ENCODE measurements at places on chromosomes 12 and 14. TPM values are rescaled to one million over a fixed set of nuclear protein-coding genes. Genes with fewer than 3 reads are reported as not detected.

GRCh38 chr14:52360831-52361230, 46.7 kb downstream of the PTGER2 start:
- DNase-seq, result no peak

The SLC22A17 gene
- total RNA-seq, result 5.5 TPM

The GSC gene
- not detected for total RNA-seq

- DNase-seq, result no peak
Observed at GRCh38 chr12:54683398-54683797, 35.2 kb upstream of the DCD start.

- DNase-seq, result no peak
Observed at GRCh38 chr12:31845613-31846322, 113.4 kb upstream of the RESF1 start.

- DNase-seq, result no peak
Observed at GRCh38 chr12:98221243-98221808, 294.1 kb upstream of the TMPO start.

DNA sequence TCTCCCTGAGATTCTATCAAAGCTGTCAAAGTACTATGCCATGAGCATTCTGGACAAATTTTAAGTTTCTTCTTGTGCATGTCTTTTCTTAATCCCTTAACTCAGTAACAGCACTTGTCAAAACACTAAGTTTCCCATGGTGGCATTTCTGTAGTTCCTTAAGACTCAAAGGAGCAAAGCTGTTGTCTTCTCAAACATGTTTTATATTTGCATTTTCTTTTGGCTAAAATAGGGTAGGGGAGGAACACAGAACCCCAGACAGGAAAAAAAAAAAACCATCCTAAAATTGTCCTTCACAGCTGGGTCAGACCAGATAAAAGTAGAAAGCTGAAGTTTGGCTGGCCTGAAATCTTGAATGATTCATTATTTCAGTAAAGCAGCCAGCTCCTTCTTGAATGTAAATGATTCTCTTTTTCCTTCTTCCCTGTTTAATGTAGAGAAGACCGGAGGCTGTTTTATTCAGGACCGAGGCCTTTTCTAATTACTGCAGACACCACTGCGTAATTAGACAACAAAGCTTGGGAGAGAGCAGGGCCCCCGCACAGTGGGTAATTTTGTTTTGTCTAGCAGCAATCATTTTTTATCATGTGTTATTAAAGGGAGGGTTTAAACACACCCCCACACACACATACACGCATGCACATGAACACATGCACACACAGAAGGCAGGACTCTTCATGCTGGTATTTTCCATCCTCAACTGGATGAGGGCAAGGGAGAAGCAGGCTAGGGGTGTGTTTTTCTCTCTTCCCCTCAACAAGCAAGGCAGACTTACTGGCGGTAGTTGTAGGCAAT, 51.0 kb downstream of the PAH start:
- DNase-seq, result no peak

DNA sequence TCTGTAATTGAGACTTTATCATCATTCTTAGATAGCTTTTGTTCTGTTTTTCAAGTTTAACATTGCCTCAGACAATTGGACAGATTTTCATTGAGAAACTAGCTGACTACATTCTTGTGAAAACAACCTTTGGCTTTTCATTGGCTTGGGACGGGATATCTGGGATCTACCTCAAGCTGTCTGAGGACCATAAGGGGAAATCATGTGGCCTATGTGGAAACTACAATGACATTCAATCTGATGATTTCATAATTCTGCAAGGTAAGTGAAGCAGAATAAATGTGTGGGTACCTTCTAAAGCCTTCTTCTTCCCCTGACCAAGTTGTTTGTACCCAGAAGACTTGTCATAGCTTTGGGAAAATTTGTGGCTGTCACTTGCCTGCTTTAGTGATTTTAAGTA, 133.5 kb downstream of the OTOGL start:
- DNase-seq, result no peak

- DNase-seq, result no peak
Observed at GRCh38 chr12:6667559-6668210, 4.8 kb upstream of the ING4 start.

- DNase-seq, result no peak
Observed at GRCh38 chr14:61474015-61474414, 152.6 kb downstream of the PRKCH start.

DNA sequence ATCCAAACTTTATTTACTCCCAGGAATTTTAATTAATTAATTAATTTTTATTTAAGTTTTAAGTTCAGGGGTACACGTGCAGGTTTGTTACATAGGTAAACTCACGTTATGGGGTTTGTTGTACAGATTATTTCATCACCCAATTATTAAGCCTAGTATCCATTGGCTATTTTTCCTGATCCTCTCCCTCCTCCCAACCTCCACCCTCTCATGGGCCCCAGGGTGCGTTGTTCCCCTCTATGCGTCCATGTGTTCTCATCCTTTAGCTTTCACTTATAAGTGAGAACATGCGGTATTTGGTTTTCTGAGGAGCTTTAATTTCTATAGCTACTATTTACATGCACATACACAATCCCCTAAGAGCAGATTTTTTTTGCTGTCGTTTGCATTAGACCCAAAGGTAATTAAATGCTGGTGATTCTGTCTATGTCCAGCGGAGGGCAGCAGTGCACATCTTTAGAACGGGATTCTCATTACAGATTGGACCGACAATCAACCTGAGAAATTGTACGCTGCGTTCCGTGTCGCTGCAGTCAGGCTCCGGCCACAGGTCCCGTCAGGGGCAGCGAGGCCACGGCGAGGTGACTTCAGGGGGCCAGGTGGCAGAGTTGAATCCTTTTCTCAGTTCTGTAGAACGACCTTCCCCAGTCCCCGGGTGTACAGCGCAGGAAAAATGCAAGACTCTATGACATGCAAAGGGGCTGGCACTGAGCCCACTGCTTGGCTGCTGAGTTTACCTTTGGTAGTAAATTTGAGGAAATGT, 11.6 kb downstream of the TMEM30B start:
- peak; percentile 67 for DNase-seq

DNA sequence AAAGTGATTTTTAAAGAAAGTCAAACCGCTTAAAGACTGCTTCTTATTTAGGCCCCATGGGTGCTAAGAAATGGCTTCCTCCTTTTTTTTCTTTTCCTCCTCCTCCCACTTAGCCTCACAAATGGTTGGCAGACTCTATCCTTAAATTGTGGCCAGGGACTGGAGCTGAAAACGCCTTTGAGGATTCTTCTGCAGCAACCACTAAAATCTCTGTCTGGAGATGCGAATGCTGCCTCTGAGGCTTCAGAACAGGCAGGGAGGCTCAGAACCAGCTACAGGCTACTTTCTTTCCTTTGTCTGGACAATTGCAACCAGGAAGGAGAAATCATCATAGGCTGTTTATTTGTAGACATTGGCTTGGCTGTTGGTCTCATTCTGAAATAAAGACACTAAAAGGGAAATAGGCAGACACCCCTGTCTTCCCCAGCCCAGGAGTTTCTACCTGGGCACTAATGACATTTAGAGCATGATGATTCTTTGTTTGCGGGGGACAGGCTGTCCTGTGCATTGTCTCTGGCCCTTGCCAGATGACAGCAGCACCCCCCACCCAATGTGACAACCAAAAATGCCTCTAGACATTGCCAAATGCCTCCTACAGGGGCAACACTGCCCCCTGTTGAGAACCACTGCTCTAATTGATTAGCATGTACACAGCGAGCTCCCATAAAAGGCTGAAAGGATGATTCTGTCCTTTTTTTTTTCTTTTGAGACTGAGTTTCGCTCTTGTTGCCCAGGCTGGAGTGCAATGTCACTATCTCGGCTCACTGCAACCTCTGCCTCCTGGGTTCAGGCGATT, 50.3 kb downstream of the MAP1LC3B2 start:
- no peak for DNase-seq

The TOMM20L gene
- total RNA-seq, result not detected

DNA sequence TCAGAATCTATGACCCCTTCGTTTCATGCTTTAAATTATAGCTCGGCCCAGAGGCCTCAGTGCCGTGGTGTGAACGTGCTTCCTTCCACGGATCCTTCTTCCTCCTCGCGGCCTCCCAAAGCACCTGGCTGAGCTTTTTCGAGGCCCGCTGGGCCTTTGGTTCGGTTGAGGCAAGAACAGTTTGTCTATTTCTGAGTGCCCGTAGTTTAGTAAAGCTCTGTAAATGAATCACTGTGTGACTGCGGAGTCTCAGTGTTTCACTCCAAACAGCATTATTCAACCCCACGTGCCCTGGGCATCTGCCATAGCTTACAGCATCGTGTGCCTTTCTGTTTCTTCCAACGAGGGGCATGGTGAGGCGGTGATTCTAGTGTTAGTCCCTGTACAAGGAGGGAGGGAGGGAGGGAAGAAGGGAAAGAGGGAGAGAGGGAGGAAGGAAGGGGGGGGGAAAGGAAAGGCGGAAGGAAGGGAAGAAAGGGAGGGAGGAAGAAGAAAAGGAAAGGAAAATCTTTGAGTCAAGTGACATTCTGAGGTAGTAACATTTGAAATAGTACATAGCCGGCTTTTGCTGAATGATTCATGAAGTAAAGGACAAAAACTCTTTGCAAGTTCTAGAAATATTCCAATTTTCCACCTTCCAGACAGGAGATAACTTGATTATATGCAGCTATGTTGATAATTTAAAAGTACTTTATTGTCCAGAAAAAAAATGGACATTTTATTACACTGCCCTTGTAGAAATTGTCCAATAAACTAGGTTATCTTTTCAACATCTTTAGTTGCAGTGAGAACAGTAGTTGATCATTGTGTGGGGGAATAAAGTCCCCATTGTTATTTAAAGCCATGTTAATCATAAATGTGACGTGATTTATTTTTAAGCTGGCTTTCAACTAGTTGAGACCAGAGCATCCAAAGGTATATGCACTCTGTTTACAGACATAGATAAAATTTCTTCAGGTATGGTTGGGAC, 1.2 kb upstream of the TRIM9 start:
- DNase-seq, result peak; percentile 45

GRCh38 chr14:40252817-40253447, 820.7 kb upstream of the FBXO33 start:
- no peak for DNase-seq

The SIX1 gene
- total RNA-seq, result 3.9 TPM

DNA sequence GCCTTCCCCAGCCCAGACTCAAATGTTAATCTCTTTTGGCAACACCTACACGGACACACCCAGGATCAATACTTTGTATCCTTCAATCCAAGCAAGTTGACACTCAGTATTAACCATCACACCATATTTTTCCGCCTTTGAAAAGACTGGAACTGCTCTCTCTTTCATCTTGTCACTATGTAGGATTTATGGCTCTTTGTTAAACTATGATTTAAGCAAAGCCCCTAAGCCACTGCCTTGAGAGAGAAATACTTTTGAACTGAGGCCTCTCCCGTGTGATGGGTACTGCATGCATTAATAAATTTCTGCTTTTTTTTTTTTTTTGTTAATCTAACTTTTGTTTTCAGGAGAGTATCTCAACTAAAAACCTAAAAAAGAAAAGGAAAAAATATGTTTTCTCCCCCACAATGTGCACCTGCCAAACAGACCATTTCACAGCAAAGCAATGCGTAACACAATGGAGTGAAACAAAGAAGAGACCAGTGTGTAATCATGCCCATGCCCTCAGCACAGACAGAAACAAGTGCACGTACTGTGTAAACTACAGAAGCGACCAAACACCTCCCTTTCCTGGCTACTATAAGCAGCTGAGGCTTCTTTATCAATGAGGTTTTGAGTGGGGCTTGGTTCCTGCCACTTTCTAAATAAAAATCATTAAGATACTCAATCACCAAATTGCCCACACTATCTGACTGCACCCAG, 28.3 kb upstream of the ETFBKMT start:
- no peak for DNase-seq

DNA sequence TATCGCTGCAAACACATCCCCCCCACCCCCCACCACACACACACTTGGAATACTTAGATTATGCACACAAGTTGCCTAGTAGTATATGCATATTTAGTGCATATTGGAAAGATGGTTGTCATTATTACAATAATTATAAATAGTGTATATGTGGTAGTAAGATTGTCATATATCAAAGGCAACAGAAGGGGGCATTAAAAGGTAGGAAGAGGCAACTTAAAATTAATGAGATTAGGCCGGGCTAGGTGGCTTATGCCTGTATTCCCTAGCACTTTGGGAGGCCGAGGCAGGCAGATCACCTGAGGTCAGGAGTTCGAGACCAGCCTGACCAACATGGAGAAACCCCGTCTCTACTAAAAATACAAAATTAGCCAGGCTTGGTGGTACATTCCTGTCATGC, 52.1 kb downstream of the GSC start:
- DNase-seq, result no peak

GRCh38 chr12:76680940-76681339, 83.0 kb upstream of the ZDHHC17 start:
- no peak for DNase-seq

GRCh38 chr12:45669093-45669492, 60.4 kb upstream of the ARID2 start:
- DNase-seq, result no peak

The ITGB7 gene
- total RNA-seq, result not detected

The KCNJ8 gene
- total RNA-seq, result 2.0 TPM

DNA sequence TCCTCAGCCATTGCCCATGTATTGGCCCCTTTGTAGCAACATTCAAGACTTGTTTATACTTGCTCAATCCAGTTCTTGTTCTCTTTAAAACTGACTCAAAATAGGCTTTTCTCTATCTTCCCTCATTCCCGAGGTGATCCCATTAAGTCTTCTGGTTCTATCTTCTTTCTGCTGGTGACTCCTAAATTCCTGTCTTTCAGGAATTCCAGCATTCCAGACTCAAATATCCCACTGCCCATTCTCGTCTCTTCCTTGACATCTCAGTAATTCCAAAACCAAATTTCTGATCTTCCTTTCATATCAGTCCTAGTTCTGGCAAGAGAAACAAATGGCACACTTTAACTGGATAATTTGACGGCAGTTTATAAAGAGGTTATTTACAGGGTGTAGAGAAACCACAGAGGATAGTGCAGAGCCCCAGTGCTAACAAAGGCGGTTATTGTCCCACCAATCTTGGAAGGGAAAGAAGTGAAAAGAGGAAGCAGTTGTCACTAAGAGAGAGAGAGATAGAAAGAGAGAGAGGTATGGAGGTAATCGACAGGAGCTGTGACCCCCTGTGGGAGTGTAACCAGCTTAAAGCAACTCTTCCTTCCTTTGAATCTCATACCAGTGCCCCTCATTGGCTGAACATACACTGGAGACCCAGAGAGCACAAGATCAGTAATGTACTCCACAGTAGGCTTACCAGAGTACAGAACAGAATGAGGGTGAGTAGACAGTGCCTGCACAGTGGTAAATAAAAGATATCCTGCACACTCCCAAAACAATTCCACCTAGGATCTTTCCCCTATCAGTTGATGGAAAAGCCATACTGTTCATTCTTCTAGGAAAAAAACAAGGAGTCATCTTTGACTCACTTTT, 177.6 kb upstream of the LMNTD1 start:
- no peak for DNase-seq

The FRMD6 gene
- total RNA-seq, result 121 TPM

The TSFM gene
- total RNA-seq, result 57.6 TPM

The BIN2 gene
- 0.06 TPM for total RNA-seq

DNA sequence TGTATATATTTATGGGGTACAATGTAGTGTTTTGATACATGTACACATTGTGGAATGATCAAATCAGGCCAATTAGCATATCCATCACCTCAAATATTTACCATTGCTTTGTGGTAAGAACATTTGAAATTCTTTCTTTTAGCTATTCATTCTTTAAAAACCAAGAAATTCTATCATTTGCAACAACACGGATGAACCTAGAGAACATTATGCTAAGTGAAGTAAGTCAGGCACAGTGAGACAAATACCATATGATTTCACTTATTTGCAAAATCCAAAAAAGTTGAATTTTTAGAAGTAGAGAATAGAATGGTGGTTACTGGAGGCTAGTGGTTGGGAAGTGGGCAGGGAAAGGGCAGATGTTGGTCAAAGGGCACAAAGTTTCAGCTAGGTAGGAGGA, 129.3 kb upstream of the PTPRQ start:
- no peak for DNase-seq

The NRXN3 gene
- 1.2 TPM for total RNA-seq
